ENCODE measurements at places on chromosomes 13 and 19.
A peak's percentile ranks its signal among the peaks of the same experiment; 100 is the strongest.

GRCh38 chr19:56917998-56918397 is 77.5 kb upstream of the PEG3 start:
- no peak for DNase-seq

DNA sequence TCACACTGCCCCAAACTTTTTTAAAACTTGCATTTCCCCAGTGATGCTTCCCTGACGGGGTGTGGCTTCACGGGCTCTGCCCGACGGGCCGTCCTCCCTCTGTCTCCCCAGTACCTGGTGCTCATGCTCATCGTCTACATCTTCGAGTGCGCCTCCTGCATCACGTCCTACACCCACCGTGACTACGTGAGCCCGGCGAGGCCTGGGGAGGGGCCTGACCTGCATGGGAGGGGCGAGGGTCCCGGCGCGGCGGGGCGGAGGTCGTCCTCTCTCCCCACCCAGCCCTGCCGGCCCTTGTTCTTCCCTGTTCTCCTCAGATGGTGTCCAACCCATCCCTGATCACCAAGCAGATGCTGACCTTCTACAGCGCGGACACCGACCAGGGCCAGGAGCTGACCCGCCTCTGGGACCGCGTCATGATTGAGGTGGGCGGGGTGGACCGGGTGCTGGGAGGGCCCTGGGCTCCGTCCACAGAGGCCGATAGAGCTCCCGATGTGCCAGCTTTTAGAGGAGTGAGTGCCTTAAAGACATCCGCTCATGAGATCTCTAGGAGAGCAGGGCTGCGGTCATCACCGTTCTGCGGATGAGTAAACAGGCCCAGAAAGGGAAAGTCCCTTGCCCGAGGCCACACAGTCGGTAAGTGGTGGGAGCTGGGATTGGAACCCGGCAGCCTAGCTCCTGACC is 6.9 kb downstream of the UPK1A start:
- DNase-seq, result no peak

GRCh38 chr13:79155883-79156282 is 250.2 kb downstream of the RBM26 start:
- no peak for DNase-seq

- no peak for DNase-seq
Measured at GRCh38 chr13:60584976-60585375, 188.0 kb downstream of the TDRD3 start.

- no peak for DNase-seq
Measured at GRCh38 chr13:91661692-91662490, 263.5 kb downstream of the GPC5 start.

GRCh38 chr13:101673360-101674105 is 221.1 kb downstream of the ITGBL1 start:
- DNase-seq, result no peak

DNA sequence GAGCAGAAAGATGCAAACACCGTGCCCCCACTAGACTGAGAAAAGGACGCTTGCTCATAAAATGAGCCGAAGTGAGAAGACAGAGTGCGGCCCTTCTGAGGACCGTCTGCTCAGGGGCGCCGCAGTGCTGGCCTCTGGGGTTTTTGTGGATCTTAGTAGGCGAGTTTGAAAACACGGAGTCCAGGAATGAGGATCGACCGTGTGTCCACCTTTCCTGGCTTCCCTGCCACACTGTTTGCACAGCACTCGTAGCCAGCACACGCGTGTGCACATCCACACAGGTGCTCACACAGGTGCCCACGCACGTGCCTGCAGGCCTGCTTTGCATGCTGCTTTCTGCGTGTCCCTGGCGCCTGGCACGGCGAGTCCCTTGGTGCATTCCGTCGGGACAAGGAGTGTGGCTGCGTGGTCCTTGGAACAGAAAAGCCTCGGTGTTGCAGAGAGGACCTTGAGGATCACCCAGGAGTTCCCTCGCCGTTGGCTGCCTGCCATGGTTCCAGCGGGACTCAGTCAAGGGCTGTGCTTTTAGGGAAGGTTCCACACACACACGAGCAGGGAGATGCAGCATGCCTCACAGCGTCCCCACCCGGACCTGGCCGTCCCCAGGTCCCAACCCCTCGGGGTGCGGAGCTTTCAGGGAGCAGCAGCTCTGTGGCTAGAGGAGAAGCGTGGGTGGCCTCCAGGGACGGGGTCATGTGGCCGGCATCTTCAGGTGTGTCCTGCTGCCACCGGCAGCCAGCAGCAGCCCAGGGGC is 10.1 kb upstream of the ZNF554 start:
- no peak for DNase-seq

GRCh38 chr13:36788276-36788675 is 30.7 kb upstream of the RFXAP start:
- no peak for DNase-seq

- no peak for DNase-seq
Measured at GRCh38 chr13:106138620-106139019, 396.8 kb downstream of the EFNB2 start.

DNA sequence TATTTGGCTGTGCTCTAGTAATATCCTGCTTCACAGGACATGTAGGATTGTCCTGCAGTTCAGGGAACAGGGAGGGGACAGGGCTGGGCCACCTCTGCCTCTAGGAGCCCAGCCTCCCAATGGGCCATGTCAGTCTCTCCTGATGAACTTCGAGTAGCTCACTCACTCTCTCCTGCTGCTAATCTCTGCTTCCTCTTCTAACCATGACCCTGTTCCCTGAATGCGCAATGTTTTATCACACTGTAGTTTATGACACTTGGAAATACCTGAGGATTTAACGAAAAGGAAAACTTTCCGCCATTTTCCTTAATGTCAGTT is 9.2 kb downstream of the PARP4 start:
- DNase-seq, result no peak

GRCh38 chr13:29456419-29456818 is 139.1 kb downstream of the SLC7A1 start:
- no peak for DNase-seq

DNA sequence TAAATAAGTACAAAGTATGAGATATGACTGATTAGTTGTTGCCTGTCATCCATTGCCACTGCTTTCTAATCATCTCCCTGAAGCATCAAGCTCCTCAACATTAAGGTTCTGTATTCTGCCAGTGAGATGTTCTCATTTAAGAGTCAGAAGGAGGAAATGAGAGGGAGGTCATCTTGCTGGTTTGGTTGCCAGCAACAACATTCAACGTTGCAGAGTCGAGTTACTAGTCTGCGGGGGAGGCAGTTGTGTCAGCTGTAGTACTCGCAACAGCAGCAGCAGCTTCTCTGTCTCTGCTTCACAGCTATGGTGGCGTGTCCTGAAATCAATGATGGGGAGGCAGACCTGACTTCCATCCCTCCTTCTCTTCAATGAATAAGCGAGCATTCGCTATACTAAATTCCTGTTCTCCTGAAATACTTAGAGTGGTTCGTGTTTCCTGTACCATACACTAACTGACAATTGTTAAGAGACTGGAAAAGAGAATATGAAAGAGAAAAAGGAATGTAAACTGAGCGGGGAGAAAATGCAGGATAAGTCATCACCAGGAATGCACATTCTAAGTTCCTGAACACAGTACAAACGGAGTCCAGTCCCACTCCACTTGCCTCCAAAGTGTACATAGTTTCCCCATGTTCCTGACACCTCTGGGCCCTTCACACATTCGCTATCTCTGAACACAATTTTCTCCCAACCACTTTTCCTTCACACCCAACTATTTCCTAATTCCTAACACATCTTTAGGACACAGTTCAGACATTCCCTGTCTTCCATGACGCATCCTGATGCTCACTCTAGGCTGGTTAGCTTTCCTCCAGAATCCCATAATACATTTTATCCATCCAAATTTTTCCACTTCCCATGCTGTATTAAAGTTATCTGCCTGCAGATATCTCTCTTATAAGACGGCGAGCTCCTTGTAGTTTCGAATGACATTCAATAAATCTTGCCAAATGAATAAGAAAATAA is 263.0 kb downstream of the KLF12 start:
- DNase-seq, result no peak

- DNase-seq, result peak; percentile 70
Measured at GRCh38 chr19:40139533-40140287, 49.0 kb upstream of the ZNF780A start.

GRCh38 chr13:94459116-94459515 is 20.4 kb downstream of the DCT start:
- no peak for DNase-seq
